Neural cell (in vitro differentiated cells): ENCODE measurements at places on chromosomes 6 and 20. TPM values are rescaled to one million over a fixed set of nuclear protein-coding genes. Genes with fewer than 3 reads are reported as not detected.

F13A1 gene
- polyA plus RNA-seq: not detected in 2 replicates

ULBP1 gene
- 0.22 and 0.38 TPM in 2 replicates for polyA plus RNA-seq

SMLR1 gene
- polyA plus RNA-seq: not detected in 2 replicates

PROKR2 gene
- not detected in 2 replicates for polyA plus RNA-seq

C4A gene
- polyA plus RNA-seq: 4.4 and 7.2 TPM in 2 replicates

FRS3 gene
- 14.7 and 15.7 TPM in 2 replicates for polyA plus RNA-seq

DZANK1 gene
- 10.6 and 17.0 TPM in 2 replicates for polyA plus RNA-seq

TCF15 gene
- 0.24 TPM in 1 of 2 replicates, not detected in the other for polyA plus RNA-seq

MBOAT1 gene
- polyA plus RNA-seq: not detected in 2 replicates

GRIK2 gene
- polyA plus RNA-seq: 103 and 106 TPM in 2 replicates

ADGRB3 gene
- 62.4 and 66.5 TPM in 2 replicates for polyA plus RNA-seq

ZNF512B gene
- 21.6 and 25.7 TPM in 2 replicates for polyA plus RNA-seq

STMND1 gene
- 0.59 TPM in 1 of 2 replicates, not detected in the other for polyA plus RNA-seq

NR2E1 gene
- 0.50 and 1.3 TPM in 2 replicates for polyA plus RNA-seq
